ENCODE measurements at places on chromosomes 7 and 10.

- no peak for DNase-seq
Observed at GRCh38 chr10:69209787-69210484, 10.2 kb upstream of the HKDC1 start.

DNA sequence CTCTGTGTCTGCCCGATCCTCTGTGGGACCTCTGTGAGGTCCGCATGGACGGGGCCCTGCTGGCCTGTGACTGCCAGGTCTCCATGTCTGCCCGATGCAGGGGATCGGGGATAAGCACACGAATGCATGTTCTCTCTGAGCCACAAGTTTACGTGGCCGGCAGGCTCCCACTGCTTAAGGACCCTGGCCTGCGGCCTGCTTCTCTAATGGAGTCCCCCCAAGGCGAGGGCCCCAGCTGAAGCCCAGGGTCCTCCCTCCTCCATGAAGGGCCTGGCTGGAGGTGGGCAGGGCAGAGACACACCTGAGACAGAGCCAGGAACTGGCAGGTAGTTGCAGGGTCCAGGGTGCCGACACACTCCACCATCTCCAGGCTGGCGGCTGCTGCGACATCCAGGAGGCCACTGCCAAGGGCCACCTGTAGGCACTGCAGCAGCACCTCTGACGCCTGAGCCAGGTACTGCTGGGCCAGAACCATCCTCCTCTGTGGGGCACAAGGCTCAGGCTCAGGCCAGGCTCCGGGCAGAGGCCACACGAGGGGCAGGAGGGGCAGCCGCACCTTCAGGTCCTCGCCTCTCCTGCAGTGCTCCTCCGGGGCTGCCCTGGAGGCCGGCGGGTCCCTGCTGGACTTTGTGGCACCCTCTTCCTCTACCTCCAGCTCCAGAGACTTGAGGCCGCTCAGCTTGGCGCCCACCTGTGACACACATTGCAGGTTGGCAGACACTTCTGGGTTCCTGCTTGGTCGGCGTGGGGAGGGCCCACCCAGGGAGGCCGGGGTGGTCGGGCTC is 60.9 kb upstream of the NKX6-2 start:
- DNase-seq = no peak

GRCh38 chr7:41169317-41169716 is 533.6 kb downstream of the INHBA start:
- no peak for DNase-seq

DNA sequence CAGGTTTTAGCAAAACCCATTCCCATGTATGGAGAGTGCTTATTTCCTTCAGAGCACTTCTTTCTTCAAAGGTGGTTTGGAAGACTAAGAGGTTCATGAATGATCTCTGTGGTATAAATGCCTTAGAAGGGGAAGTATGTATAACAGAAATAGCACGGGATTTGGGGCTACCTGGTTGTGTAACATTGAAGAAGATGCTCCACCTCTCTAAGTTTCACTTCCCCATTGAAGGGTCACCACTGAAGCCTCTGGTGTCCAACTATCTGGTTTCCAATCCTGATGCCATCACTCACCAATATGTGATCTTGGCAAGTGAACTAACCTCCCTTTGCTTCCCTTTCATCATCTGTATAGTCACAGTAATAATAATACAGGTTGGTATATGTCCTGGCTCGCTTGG is 37.2 kb downstream of the CYCS start:
- no peak for DNase-seq

- no peak for DNase-seq
Observed at GRCh38 chr10:89032141-89032891, 41.7 kb downstream of the FAS start.

GRCh38 chr7:32161708-32162107 is 91.5 kb upstream of the PDE1C start:
- no peak for DNase-seq

Data from NCI-H1417 treated with DMSO at 0.1 percent for 48 hours (cell line).